Esophagus mucosa (tissue), 1 donor: ENCODE measurements at places on chromosomes 12 and 14.

DNA sequence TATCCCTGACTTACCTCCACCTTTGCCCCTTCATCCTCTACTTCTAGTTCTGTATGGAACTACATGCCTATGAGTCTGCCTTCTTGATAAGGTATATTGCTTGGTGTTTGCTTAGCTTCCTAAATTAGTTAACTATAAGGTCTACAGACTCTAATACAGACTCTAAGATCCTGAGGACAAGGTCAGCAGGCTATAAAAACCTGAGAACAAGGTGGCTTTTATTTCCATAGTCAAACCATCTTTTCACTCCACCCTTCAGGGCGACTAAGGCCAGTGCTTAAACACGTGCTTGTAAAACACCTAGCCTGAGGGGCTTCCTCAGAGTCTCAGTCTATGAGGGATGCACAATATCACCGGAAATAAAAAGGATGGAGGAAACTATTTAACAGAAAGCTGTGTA is 36.1 kb upstream of the COL2A1 start:
- ATAC-seq, result no peak

- ATAC-seq, result no peak
These were observed 49.8 kb downstream of the LLPH start for GRCh38 chr12:66080791-66081190.

GRCh38 chr14:75445236-75445635 is 17.4 kb downstream of the JDP2 start:
- ATAC-seq, result no peak

DNA sequence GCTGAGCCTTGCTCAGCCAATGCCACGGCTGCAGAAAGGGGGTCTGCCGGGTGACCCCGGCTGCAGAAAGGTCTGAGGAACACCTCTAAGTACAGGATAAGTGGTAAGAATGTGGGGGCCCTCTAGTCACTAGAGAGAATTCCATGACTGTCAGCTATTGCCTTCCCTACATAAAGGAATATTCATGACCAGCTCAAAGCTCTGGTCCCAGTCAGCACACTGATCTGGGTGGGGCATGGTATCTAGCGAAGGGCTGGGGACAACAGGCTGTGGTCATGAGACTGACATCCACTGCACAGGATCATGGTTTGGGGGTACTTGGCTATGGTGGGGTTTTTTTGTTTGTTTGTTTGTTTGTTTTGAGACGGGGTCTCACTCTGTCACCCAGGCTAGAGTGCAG is 42.1 kb downstream of the DCAF4 start:
- ATAC-seq, result no peak

DNA sequence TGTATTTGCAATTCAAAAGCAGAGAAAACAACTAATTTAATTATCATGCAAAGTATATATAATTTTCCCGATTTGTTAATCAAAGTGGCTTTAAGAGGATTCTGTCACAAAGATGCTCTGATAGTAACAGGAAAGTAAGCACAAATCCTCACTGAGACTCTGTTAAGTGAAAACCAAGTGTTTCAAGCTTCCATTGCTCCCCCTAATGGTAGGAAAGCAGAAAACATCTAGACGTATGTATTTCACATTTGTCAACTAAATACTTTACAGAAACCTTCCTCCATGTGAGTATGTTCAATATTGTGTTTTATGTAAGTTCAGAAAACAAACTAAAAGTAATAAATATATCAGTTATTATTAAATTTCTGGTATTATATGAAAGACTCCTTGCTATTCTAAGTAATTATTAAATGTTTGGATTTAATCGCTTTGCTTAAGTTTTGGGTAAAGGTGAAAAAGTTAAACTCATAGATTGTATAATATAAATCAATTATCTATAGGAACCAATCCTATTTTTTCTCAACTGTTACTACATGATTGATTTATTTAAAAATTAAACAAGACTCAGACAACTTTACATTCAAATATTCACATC is 1.5 kb upstream of the NTS start:
- ATAC-seq, result no peak

DNA sequence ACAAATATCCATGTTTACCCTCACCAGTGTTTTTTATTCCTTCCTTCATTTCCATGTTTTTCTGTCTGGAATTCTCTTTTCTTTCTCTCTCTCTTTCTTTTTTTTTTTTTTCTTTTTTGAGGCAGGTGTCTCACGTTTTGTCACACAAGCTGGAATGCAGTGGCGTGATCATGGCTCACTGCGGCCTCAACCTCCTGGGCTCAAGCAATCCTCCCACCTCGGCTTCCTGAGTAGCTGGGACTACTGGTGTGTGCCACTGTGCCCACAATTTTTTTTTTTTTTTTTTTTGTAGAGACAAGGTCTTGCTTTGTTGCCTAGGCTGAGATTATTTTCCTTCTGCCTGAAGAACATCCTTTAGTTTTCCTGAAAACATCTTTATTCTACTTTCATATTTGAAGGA is 15.0 kb upstream of the AMIGO2 start:
- ATAC-seq, result no peak
